ENCODE measurements at places on chromosomes 16 and 17.

DNA sequence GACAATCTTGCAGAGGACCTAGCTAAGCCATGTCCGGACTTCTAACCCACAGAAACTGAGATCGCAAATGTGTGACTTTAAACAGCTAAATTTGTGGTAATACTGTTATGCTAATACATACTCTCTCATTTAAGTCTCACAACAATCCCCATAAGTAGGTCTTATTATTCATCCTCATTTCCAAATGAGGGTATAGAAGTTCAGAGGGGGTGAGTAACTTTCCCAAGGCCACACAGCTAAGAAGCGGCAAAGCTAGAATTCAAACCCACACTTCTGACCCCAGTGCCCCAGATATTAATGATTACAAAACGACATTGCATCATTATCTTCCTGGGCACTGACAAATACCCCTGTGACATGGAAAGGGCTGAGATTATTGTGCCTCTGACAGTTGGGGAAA, 81.4 kb downstream of the CNGB1 start:
- DNase-seq, result no peak

DNA sequence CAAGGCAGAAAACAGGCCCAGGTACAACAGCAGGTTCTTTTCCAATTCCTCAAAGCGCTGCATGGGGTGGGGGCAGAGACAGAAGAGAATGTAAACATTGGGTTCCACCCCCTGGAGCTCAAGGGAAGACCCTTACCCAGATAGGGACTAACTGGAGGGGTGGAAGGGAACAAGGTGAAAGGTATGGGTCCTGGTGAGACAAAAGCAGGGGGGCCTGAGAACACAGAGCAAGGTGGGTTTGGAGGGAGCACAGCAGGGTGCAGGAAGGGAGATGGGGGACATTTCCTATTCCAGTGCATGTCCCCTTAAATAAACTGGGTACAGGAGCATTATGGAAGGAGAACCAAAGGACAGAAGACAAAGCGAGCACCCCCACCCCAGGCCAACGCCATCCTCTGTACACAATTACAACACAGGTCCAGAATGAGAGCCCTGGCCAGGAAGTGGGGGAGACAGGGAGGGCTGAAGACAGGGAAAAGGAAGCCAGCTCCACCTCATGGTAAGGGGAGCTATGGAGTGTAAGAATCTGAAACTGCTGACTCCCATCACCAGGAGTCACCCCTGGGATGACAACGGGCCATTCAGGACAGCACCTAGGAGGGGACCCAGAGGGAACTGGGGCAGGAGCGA, 2.1 kb upstream of the CD2BP2 start:
- no peak for DNase-seq

DNA sequence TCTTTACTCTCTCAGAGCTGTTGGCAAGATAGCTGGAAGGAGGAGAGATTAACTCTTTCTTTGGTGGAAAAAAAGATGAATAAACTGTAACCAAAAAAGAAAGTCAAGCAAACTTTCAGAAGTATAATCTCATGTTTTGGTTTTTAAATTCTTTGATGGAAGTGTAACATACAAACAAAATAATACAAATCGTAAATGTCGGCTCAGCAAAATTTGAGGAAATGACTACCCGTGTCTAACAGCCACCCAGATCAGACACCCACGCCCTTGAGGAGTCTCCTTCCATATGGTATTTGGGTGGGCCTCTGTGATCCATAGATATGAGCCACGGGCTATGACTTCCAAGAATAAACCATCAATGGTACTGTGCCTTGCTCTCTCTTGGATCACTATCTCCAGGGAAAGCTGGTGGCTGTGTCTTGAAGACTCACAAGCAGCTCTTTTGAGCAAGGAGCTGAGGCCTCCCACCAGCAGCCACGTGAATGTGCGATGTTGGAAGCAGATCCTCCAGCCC, 9.6 kb upstream of the CD300C start:
- no peak for DNase-seq

- DNase-seq, result no peak
These were observed 456.6 kb upstream of the GOT2 start for GRCh38 chr16:59190731-59191130.

DNA sequence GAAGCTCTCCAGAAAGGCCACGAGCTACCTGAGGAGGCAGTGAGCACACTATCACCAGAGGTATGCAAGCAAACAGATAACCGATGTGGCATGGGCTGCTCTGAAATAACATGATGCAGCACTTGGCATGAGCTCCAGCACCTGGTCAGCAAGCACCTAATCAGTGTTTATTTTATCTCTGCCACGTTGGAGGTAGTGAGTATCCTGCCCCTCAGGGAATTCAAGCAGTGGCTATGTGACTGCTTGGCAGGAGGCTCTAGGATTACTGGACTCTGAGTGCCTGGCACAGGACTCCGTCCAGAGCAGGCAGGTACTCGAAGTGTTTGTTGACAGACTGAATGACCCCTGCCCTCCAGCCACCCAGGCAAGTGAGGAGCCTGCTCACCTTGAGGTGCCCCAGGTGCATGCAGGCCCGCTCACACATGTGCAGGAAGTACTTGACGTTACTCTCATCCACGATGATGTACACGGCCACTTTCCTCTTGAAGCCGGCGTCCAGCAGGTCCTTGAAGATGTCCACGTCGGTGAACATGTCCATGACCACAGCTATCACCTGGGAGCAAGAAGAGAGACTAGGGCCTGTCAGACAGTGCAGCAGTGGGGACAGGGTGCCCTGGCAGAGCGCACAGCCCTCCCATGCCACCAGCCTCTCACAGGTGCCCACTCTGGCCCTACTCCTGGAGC, 16.6 kb downstream of the FAM83G start:
- DNase-seq, result no peak

GRCh38 chr17:54256401-54256929, 433.7 kb downstream of the KIF2B start:
- no peak for DNase-seq

Data from choroid plexus epithelial cell (primary cell).